ENCODE measurements at places on chromosomes 7 and 10.

DNA sequence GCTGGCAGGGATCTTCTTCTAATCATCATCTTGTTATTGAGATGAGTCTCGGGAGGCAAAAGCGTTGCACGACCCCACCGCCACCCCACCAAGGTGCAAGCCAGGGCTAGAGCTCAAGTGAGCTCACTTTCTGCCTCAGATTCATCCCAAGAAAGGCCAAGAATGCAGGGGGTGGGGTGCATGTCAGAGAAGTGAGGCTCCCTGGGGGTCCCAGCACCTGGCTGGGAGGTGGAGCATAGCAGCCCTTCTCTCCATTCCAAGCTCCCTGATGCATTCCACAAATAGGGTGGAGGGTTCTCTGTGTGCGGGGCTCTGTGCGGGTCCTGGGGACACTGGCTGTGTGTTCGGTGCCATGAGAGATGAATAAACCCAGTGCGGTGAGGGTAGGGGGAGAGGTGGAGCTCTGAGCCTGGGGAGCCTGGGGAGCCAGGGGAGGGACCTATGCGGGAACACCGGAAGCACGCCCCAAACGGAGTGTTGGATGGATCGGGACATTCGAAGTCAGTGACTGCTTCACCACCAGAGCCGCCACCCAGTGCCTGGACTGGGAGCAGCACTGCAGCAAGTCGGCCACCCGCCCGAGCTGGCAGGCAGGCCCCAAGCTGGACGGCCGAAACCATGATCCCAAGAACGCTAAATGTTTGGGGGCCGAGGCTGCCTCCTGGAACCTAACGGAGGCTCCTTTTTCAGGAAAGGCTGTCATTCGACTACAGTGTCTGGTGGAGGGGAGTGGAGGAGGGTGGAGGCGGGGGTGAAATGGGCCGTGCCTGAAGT lies 17.9 kb upstream of the HMX3 start:
- no peak for DNase-seq

GRCh38 chr7:82506702-82507101 lies 63.1 kb upstream of the CACNA2D1 start:
- DNase-seq, result no peak

- DNase-seq, result no peak
Measured at GRCh38 chr7:42868480-42868879, 43.4 kb downstream of the C7orf25 start.

- peak; percentile 33 for DNase-seq
Measured at GRCh38 chr10:91887272-91888076, 21.8 kb downstream of the FGFBP3 start.

- DNase-seq, result no peak
Measured at GRCh38 chr10:129869596-129870473, 94.2 kb downstream of the EBF3 start.

DNA sequence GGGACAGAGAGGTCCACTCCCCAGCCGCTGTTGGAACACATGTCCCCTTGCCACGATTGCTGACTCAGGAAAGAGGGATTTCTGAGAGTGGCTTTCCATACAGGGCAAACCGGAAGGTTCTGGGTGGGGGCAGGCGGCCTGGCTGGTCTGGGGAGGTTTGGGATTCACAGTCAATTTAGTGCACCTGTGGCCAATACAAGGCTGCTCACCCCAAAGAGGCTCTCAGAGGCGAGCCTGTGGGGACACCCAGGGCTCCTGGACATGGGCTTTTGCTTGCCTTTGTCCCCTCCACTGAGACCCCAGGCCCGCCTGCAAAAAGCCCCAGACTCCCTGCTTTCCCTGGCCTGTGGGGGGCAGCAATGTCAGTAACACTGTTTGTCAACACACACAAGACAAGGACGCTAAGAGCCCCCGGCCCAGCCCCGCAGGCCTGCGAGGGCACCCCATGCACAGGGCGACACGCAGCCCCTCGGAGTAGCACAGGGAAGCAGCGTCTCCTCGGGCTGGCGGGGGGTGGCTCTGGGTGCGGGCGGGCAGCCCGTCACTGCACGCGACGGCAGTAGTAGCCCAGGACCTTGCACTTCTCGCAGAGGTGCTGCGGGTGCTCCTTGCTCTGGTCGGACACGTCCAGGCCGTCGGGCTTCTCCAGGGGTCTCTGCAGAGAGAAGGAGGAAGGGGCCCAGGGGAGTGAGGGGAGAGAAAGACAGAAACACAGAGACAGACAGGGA lies 38.7 kb downstream of the PPIF start:
- DNase-seq, result no peak

GRCh38 chr7:70572571-70572970 lies 559.4 kb upstream of the GALNT17 start:
- DNase-seq, result no peak

DNA sequence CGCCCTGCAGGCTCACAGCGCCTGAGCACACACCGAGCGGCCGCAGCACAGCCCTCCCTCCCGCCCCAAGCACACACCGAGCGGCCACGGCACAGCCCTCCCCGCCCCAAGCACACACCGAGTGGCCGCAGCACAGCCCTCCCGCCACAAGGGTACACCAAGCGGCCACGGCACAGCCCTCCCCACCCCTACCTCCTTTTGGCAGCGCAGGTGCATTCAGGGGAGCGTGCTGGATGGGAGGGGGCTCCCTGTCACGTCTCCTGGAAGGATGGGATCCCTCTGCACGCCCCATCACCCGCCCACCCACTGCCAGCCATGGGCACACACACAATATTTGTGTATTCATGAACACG lies 482.6 kb downstream of the DNAJB6 start:
- no peak for DNase-seq

GRCh38 chr7:30992414-30992813 lies 28.7 kb downstream of the GHRHR start:
- no peak for DNase-seq

DNA sequence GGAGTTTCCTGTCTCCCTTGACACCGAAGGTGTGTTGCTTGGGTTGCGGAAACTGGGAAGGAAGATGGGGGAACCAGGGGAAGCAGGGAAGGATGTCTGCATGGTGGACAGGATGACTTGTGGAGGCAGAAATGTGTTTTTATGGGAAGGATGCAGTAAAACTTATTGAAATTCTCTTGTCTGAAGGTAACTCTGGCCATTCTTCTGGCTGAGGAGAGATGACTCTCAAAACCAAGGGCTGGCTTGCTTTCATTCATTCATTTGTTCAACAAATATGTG lies 1.5 kb downstream of the UBTD1 start:
- DNase-seq, result no peak

GRCh38 chr10:71684356-71685173 lies 35.0 kb downstream of the C10orf105 start:
- DNase-seq, result peak; percentile 17

DNA sequence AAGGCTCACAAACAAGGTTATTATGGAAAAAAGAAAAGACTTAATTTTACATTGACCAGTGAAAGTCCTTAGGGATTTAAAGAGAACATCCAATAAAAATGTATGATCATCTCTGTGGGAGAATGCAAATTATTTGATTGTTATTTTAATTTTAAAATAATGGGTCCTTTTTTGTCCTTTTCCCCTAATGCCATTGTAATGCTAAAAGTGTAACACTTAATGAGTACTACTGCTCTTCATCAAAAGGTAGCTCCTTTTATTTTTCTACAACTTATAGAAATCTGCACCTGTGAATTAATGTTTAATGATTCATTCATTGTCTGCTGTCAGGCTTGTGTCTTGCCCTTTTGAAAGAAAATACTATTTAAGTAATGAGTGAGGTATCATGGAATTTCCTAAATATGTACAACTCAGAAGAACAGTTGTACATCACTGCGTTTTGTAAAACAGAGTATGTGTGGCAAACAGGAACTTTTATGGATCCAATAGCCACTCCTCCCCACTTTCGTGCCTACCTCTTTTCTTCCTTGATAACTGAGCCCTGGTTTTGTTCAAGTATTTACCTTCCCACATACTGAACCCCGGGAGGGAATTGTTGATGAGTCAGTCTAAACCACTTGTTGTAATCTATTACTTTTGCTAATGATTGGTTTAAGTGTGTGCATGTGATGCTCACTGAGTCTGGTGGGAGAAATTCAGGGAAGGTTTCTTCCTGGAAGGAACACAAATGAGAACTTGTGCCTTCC lies 19.9 kb upstream of the TRUB1 start:
- no peak for DNase-seq

GRCh38 chr10:7551950-7552716 lies 114.6 kb downstream of the ITIH5 start:
- DNase-seq, result no peak
